Left hindlimb (tissue), 1 donor: ENCODE measurements at places on chromosomes 2 and 18.

- peak; percentile 63 for DNase-seq
Observed at GRCh38 chr18:62979176-62979575, 263.8 kb downstream of the PHLPP1 start.

DNA sequence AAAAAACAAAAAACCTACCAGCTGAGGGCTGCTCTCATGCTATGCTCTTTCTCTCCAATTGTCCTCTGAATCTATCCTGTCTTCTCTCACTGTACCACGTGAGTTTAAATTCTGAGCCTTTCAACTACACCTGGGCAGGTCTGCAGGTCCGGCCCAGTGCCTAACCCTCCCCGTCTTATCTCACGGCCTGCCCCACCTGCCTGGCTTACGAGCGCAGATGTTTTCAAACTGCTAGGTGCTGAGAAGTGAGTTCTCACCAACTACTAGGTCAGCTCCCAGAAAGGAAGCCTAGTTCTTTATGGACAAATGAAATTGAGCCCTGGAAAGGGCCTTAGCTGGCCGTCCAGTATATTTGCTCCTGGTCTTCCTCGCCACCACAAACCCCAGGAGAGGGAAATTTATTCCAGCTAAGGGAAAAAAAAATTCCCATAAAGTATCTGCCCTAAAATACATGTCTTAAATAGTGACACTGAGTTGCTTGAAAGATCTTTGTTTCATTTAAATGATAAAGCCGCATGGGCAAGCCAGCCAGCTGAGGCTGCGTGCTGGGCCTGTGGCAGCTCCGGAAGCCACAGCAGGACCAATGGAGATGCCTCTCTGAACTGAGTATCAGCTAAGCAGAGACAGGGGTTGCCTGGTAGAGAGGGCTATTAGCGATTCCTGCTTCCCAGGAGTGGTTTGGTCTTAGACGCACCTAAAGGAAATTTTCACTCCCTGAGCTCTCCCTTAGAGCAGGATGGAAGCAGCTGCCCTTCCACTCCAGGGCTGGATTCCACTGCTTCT lies 92.5 kb upstream of the NCK2 start:
- DNase-seq, result no peak

DNA sequence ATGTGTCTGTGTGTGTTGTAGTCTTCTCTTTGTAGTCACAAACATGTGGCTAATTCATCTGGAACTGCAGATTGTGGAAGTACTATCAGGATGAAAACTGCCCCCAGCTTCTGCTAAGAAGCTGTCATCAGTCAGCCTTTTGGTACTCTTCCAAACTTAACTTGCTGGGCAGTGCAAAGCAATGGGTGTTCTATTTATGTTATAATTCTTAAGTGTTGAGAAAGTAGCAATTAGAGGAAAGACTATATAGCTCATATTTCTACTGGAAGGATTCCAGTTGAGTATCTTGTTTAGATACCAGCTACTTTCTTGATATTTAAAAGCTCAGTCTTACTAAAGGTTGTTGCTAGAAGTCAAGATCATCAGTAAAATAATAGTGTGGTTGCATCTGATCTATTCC lies 52.1 kb downstream of the SLC38A11 start:
- DNase-seq, result no peak

DNA sequence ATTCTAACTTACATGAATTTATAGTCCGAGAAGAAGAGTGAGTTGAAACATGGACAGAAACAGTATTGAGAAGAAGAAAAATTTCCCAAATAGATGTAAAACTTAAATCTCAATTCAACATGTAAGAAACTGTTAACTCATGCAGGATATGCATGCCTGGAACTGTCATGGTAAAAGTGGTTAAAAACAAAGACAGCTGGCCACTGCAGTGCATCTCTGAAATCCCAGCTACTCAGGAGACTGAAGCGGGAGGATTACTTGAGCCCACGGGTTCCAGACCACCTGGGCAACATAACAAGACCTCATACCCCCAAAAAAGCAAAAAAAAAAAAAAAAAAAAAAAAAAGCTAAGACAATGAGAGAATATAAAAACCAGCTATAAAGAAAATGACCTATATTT lies 93.0 kb upstream of the TTC27 start:
- DNase-seq, result no peak

DNA sequence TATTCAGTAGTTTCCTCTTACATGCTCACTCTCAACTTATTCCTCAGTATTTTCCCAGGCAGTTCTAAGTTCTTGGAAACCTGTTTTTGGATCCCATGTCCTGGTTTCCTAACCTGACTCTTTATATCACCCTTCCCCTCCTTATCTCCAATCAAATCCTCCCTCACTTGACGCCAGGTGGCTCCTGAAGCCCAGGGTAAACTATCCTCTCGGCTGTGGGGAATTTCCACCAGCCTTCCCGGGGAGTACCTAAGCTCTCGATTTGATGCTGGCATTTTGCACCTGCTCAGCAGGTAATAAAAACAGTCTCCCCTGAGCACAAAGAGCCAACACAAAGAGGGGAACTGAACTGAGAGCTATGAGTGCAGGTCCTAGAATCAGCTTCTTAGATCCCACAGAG lies 538.0 kb downstream of the SLC4A3 start:
- DNase-seq, result no peak

DNA sequence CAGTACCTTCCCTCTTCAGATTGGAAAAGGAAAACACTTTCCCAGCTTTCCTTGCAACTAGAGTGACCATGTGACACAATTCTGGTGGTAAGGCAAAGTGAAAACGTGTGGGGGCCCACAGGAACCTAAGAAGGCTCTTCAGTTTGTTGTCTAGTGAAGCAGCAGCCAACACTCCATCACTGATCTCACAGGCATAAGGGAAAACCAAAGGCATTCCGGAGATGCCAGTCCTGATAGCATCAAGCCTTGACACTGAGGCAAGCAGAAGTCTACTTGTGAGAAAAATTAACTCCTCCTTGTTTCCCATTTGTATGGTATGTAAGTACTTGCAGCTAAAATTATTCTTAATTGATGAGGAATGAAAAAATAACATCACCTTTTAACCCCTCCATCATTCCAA lies 88.3 kb downstream of the ETAA1 start:
- no peak for DNase-seq

GRCh38 chr2:235954281-235954680 lies 213.9 kb downstream of the GBX2 start:
- no peak for DNase-seq

- DNase-seq, result no peak
Observed at GRCh38 chr18:48208432-48209140, 200.6 kb downstream of the ZBTB7C start.

GRCh38 chr2:191845876-191846514 lies 893 bp downstream of the CAVIN2 start:
- no peak for DNase-seq

- DNase-seq, result no peak
Observed at GRCh38 chr18:56158676-56159075, 479.7 kb downstream of the TXNL1 start.

DNA sequence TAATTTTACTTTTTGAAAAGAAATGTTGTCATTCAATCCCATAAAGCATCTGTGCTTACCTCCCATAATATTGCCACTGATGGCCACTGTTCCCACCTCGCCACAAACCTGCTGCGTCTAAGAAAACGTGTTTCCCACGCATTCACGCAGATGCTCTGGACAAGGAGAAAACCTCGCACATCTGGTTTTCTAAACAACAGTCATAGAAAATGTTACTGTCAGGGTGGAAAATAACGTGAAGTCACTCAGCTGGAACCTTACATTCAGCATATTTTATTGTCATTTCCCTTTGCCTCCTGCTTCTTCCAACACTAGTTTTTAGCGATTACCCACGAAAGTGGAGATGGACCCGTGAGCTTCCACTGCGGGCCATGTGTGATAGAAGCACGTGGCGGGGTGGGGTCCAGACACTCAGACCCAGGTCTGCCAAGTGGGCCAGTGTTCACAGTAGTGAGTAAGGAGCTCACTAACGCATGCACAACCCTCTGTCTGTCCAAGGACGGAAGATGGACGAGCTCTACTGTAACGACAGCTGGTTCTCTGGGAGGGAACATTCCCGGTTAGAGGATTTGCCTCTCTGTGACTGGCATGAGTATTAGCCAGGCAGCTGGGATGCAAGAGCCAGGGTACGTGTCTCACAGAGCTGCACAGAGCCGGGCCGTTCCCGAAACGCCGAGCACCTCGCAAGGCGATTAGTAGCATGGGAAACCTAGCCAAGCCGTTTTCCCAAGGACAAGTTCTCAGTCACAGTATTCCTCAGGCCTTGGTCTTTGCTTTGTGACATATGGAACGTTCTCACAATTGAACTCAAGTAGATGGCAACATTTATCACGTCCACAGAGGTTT lies 94.5 kb downstream of the MTCL1 start:
- peak; percentile 79 for DNase-seq

DNA sequence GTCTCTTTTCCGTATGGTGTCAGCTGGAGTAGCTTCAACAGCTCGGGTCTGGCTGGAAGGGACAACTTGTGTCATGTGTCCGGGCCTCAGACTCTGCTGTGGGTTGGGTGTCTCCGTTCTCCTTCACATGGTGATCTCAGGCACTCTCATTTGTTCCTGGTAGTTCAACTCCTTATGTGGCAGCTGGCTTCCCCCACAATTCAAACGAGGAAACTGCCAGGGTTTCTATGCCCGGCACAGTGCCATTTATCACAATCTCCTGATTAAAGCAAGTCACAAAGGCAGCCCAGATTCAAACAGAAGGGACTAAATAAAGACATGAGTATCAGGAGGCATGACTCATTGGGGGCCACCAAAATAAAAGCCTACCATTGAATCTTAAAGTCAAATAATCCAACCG lies 22.7 kb downstream of the MRO start:
- no peak for DNase-seq

DNA sequence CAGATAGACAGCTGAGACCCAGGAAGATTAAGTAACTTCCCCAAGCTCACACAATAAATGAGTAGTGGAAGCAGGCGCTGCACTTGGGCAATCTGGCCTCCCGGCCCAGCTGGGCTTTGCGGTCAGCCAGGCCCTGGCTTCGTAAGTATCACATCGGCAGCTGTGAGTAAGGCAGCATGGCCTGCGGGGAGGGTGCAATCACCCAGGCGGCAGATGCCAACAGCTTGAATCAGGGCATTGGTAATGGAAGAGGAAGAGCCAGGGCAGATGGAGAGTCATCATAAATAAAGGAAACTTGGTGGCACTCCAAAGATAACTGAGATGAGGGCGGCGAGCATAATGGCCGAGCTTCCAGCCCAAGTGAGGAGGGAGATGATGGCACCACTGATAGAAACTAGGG lies 217.9 kb upstream of the PID1 start:
- DNase-seq, result no peak

- DNase-seq, result no peak
Observed at GRCh38 chr2:7515327-7515726, 598.1 kb downstream of the RNF144A start.

DNA sequence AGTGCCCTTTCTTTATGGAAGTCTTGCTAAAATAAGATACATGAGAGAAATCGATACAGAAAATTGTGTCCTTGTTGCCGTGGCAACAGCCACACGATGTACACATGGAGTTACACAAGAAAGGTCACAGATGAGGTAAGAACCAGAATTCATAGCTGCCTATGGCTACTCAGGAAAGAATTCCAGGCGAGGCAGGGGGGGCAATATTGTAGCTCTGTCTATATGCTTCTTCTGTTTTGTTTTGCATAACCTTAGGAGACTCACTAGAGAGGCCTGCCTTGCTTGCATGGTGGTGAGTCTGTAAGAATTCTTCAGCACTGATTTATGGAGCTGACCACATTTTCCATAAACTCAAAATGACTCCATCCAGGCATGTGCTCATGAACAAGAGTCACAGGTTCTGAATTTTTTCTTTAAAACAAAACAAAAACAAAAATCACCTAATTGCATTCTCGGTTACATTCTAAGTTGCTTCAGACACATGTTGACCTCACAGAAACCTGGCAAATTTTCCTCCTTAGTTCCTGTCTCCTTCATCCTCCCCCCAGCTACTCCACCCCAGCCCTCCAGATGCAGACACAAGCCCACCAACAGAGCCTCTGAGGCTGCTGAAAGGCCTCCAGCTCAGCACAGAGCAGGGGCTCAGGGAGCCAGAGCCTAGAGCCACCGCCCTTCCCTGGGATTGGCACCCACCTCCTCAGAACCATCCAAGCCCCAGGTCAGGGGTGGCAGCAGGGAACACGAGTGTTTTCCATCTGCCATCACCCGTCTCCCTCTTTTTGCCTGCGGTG lies 183.5 kb downstream of the ANTXR1 start:
- no peak for DNase-seq

DNA sequence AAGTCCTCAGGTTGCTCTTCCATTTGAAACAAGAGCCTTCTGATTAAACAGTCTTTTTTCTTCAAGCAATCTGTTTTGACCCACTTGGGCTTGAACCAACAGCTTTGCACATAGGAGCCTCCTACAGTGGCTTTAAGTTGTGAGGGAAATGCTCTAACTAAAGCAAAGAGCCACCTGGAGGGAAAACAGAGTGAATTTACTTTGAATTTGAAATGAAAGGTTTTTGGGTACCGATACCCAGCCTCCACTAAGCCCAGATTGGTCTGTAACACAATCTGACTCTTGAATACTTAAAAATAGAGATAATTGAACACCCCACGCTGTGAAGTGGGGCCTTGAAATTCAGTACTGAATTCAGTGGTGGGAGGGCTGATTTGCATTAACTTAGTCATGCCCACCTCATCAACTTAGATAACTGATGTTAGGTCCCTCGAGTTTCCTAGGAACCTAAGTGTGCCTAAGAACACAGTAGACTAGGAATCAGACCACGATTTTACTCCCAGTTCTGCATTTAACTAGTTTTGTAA lies 56.3 kb upstream of the ACVR1C start:
- DNase-seq, result no peak

DNA sequence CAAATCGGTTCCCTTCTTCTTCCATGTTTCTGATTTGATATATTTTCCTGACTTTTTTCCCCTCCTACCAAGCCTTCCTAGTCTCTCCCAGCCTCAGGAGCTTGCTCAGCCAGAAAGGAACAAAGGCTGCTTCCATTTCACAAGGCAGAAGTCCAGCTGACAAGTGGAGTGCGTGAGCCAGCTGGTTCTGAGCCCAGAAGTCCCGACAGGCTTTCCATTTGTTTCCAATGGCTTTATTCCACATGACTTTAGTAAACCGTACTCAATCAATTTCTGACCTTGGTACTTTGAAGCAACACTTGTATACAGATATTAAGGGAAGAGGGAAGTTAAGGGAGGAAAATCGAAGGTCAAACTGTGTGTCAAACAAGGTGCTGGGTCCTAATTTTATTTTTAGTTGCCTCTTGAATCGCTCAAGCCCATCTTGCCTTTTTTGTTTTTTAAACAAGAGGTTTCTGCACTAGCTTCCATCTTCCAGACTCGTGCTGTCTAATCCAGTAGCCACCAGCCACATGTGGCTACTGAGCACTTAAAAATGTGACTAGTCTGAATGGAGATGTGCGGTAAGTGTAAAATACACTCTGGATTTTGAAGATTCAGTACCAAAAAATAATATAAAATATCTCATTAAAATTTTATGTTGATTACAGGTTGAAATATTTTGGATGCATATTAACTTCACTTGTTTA lies 36.2 kb downstream of the WIPF1 start:
- DNase-seq, result peak; percentile 88

- DNase-seq, result no peak
Observed at GRCh38 chr2:96409081-96409819, 73.7 kb downstream of the NCAPH start.

GRCh38 chr2:96151595-96152303 lies 6.5 kb upstream of the DUSP2 start:
- no peak for DNase-seq

- peak; percentile 48 for DNase-seq
Observed at GRCh38 chr2:88765154-88765888, 73.8 kb downstream of the RPIA start.

- no peak for DNase-seq
Observed at GRCh38 chr2:70133491-70134322, 46.4 kb downstream of the PCBP1 start.

- no peak for DNase-seq
Observed at GRCh38 chr18:75213611-75214331, 3.2 kb downstream of the TSHZ1 start.
